ENCODE measurements at places on chromosomes 1 and 21. TPM values are rescaled to one million over a fixed set of nuclear protein-coding genes. Genes with fewer than 3 reads are reported as not detected.

Gene CNR2
- 0.85 TPM for total RNA-seq

Gene GUCA2A
- not detected for total RNA-seq

Gene SMPDL3B
- total RNA-seq = not detected

Gene S100A9
- total RNA-seq = 11.9 TPM

Gene MLLT11
- 4.0 TPM for total RNA-seq

- no peak for DNase-seq
- no peaks in the 10 kb centered on the region for H3K27me3 ChIP-seq
- H3K36me3 ChIP-seq = peaks cover 5% of the 10 kb centered on the region
Observed at GRCh38 chr1:21246905-21247642, 43.2 kb downstream of the ECE1 start.

DNA sequence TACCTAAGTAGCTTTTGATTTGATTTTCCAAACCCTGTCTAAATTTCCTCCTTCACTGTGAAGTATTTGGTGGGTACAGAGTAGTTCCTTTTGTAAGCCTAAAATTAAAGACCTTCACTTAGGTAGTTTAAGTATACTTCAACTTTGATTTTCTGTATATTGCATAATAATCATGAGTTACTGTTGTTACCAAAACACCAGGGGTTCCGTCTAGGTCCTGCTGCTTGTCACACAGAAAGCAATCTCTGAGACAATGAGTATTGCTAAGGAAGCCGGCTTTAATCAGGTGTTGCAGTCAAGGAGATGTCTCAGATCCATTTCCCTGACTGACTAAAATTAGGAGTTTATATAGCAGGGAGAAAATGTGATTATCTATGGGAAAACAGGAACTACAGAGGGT is 15.3 kb downstream of the RPS6KC1 start:
- H3K27me3 ChIP-seq = no peaks in the 10 kb centered on the region
- no peak for DNase-seq
- no peaks in the 10 kb centered on the region for H3K36me3 ChIP-seq
- H3K4me1 ChIP-seq = peaks cover 12% of the 10 kb centered on the region
- no peak overlapping the region for H3K27ac ChIP-seq
- no peak overlapping the region for H3K4me3 ChIP-seq

- no peak for DNase-seq
- peaks cover 22% of the 10 kb centered on the region for H3K4me1 ChIP-seq
- peak overlapping the region; percentile 57 for H3K27ac ChIP-seq
Observed at GRCh38 chr1:200907611-200908097, 13.0 kb downstream of the INAVA start.

GRCh38 chr1:44786138-44786840 is 1.7 kb downstream of the BEST4 start:
- no peaks in the 10 kb centered on the region for H3K27me3 ChIP-seq
- DNase-seq = peak; percentile 73
- H3K36me3 ChIP-seq = no peaks in the 10 kb centered on the region
- H3K27ac ChIP-seq = peak overlapping the region; percentile 88
- peak overlapping the region; percentile 83 for H3K4me3 ChIP-seq

- H3K4me1 ChIP-seq = no peaks in the 10 kb centered on the region
- no peaks in the 10 kb centered on the region for H3K36me3 ChIP-seq
Observed at GRCh38 chr1:221039616-221040015, 160.4 kb downstream of the HLX start.

GRCh38 chr1:205142102-205142469 is 20.3 kb upstream of the RBBP5 start:
- no peaks in the 10 kb centered on the region for H3K27me3 ChIP-seq
- peaks cover 5% of the 10 kb centered on the region for H3K4me1 ChIP-seq
- no peak for DNase-seq
- H3K4me3 ChIP-seq = no peak overlapping the region

DNA sequence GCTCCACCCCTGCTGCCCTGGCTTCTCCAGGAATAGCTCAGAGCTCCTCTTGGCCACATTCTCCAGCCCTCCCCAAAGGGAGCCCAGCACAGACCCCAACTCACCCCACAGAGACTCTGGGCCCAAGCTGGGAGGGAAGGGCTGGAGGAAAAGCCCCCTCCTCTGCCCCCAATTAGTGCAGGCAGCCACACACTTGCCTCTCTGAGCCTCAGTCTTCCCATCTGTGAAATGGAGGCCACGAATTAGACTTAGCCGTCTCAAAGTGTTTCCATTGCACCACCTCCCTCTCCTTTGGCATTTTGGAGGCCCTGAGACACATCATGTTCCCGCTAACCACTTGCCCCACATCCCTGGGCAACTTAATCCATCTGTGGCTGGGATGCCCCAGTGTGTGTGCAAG is 108.0 kb downstream of the PAX7 start:
- peaks cover 7% of the 10 kb centered on the region for H3K36me3 ChIP-seq
- H3K4me3 ChIP-seq = no peak overlapping the region
- H3K4me1 ChIP-seq = no peaks in the 10 kb centered on the region
- H3K27ac ChIP-seq = no peak overlapping the region

DNA sequence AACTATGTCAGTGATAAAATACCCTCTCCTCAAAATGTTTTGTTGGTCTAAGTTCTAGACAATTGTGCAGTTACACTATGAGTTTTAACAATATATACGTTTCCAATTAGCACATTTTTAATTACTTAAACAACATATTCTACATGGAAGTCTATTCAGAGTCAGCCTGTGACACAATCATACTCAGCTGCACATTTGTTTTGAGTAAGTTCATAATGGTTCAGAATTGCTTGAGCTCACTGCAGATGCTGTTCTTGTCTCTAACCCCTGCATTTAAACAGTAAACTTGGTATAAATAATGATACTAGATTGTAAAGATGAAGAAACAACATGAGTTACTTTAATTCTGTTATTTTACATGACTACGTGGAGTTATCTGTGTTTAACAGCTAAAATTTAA is 30.6 kb downstream of the CDKN2C start:
- peaks cover 5% of the 10 kb centered on the region for H3K4me1 ChIP-seq
- no peak for DNase-seq
- H3K4me3 ChIP-seq = no peak overlapping the region
- H3K36me3 ChIP-seq = peaks cover 7% of the 10 kb centered on the region

GRCh38 chr1:8031176-8031785 is 5.2 kb upstream of the ERRFI1 start:
- no peak for DNase-seq
- peaks cover 6% of the 10 kb centered on the region for H3K27me3 ChIP-seq
- peaks cover 9% of the 10 kb centered on the region for H3K4me1 ChIP-seq
- no peak overlapping the region for H3K27ac ChIP-seq
- H3K36me3 ChIP-seq = peaks cover 3% of the 10 kb centered on the region
- no peak overlapping the region for H3K4me3 ChIP-seq
